ENCODE measurements at places on chromosomes 16 and 17. TPM values are rescaled to one million over a fixed set of nuclear protein-coding genes. Genes with fewer than 3 reads are reported as not detected.

C16orf89 gene
- total RNA-seq, result not detected

DNA sequence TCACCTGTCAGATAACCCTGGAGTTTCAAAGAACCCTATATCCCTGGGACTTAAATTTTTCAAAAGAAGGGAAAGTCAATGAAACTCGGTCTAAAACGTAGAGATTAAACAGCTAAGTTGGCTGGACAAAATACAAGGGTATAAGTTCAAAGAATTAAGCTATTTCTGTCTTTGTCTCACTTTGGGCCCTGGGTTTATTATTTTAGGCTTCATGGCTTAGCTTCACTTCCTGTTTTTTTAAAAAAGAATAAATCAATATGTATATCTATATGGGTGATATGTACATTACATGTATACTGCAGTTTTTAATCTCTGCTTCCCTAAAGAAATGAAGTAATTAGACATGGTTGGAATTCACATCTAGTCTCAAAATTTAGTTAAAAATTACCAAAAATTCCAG, 132.3 kb downstream of the TRIM37 start:
- DNase-seq, result no peak
- H3K36me3 ChIP-seq, result no peaks in the 10 kb centered on the region

RGS11 gene
- total RNA-seq, result 18.2 TPM

- peaks cover 12% of the 10 kb centered on the region for H3K4me1 ChIP-seq
- H3K4me3 ChIP-seq, result no peak overlapping the region
- H3K27ac ChIP-seq, result no peak overlapping the region
- peak; percentile 40 for DNase-seq
- no peaks in the 10 kb centered on the region for H3K27me3 ChIP-seq
These were observed 224.0 kb upstream of the TNRC6C start for GRCh38 chr17:77734371-77735080.

VTN gene
- total RNA-seq, result 0.25 TPM

Measured in glutamatergic neuron (in vitro differentiated cells).